Activated CD4-positive, alpha-beta T cell treated with anti-CD3 and anti-CD28 coated beads, Interleukin-2, amount 50 U/mL, for 48 hours (primary cell): ENCODE measurements at places on chromosomes 7 and 10.

- DNase-seq = no peak
These were observed 645.9 kb downstream of the ARL4A start for GRCh38 chr7:13333371-13333770.

DNA sequence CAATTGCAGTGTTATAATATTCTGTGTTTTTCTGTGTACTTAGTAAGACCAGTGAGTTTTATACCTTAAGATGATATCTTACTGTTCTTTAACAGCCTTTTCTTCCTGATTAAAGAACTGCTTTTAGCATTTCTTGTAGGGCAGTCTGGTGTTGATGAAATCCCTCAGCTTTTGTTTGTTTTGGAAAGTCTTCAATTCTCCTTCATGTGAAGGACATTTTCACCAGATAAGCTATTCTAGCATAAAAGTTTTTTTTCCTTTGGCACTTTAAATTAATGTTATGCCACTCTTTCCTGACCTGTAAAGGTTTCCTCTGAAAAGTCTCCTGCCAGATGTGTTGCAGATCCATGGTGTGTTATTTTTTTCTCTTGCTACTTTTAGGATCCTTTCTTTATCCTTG, 1059.8 kb downstream of the LRMDA start:
- DNase-seq = no peak

- no peak for DNase-seq
These were observed 139.3 kb downstream of the TWIST1 start for GRCh38 chr7:18978108-18978495.

- no peak for DNase-seq
These were observed 11.6 kb downstream of the MLXIPL start for GRCh38 chr7:73612598-73613269.

GRCh38 chr10:124142960-124143359, 49.6 kb upstream of the CHST15 start:
- no peak for DNase-seq
